ENCODE measurements at places on chromosomes 4 and X.

DNA sequence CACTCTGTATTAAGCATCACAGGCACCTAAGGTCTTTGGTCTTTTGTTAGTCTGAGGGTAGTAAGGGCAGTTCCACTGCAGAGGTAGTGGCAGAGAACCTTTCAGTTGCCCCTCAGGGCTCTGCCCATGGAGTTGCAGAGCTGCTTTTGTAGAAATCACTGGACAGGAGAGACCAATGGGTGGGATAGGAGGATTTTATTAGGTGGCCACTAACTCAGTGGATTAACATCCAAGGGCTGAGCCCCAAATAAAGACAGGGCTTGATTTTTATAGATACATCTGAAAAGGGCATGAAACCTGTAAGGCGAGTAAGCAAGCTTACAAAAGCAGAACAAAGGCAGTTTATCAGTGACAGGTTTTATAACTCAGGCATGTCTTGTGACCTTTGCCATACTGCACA, 1035.4 kb downstream of the SH3BGRL start:
- DNase-seq, result no peak

DNA sequence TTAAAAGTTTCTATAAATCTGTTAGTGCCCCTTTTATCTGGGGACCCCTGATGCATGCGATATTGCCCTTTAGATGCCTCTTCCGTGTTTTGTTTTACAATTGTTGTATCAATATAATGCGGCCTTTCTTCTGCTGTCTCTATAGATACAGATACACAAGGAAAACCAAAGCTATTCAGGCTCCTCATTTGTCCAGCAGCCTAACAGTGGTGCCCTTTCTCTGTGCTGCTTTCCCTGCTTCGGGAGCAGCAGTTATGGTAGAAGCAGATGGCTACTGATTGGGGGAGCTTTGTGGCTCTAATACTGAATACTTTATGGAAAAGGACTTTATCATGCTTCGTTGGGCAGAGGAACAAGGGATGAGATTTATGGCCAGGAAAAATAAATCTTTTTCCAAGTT, 10.6 kb upstream of the PRDM8 start:
- DNase-seq, result no peak

GRCh38 chr4:140408974-140409373, 18.5 kb downstream of the CLGN start:
- DNase-seq, result no peak

- no peak for DNase-seq
Observed at GRCh38 chr4:27003642-27004113, 143.0 kb downstream of the STIM2 start.

GRCh38 chr4:140367738-140368137, 5.7 kb upstream of the SCOC start:
- no peak for DNase-seq

GRCh38 chr4:177945268-177945667, 503.0 kb upstream of the AGA start:
- DNase-seq, result no peak

DNA sequence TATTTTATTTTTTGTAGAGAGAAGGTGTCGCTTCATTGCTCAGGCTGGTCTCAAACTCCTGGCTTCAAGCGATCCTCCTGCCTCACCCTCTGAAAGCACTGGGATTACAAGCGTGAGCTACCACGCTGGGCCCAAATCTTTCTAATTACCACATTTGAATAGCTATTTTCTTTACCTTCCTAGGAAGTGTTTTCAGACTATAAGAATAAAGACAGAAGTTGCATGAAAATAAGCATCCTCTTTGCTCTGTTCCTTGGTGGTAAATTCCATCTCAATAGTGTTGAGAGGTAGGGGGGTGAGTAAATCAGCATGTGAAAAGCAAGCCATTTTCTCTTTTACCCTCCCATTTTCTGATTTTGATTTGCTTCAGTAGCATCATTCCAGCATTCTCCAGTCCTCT, 122.4 kb downstream of the LARP7 start:
- no peak for DNase-seq

DNA sequence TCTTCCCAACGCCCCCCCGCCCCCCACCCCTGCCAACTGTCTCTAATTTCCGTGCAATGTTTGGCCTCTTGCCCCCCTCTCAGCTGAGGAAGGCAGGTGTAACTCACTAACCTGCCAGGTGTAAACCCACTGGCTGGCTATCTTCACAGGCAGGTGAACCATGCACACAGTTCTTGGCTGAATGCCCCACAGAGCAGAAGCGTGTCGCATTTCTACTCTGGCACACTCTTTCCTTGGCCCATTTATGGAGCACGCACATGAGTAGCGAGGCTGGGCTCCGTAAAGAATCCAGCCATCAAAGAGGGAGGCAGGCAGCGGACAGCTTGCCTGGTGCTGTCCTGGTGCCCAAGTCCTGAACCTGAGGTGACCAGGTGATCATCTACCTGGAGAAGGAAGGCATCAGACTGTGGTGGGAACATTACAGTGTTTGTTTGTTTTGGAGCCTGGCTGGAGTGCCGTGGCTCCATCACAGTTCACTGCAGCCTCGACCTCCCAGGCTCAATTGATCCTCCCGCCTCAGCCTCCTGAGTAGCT, 39.2 kb upstream of the CRMP1 start:
- DNase-seq, result no peak

DNA sequence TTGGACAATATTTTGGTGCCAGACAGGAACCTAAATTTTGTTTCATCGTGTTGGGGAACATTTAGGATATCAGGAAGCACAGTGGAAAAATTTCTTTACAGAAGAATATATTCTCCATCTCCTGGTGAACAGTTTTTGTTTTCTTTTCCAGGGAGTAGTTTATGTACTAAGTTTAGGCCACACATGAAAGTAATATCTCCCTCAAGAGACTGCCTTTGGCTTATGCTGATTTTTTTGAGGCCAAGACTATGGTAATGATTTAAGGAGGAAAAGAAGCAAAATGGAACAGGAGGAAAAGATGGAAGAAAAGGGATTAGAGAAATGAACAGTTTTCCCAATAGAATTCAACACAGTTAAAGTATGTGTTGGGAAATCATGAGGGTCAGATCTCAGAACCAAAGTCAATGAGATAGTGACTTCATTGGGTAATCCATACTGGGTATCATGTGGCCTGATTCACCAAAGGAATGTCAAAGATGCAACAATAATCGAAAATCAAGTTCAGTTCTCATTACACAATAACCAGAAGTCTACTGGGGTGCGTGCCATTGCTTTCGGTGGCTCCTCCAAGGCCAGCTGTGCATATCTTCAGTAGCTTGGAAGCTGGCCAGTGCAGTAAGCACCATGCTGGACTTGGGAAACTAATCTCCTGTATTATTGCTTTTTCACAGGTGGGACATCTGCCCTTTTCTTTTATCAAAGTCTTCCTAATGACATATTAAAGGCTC, 234.8 kb downstream of the COL25A1 start:
- DNase-seq, result no peak

- DNase-seq, result no peak
Observed at GRCh38 chr4:162461952-162462351, 298.2 kb upstream of the FSTL5 start.

GRCh38 chrX:64427787-64428186, 32.5 kb upstream of the MTMR8 start:
- no peak for DNase-seq

- DNase-seq, result no peak
Observed at GRCh38 chr4:160825644-160826338, 1338.0 kb downstream of the FSTL5 start.

DNA sequence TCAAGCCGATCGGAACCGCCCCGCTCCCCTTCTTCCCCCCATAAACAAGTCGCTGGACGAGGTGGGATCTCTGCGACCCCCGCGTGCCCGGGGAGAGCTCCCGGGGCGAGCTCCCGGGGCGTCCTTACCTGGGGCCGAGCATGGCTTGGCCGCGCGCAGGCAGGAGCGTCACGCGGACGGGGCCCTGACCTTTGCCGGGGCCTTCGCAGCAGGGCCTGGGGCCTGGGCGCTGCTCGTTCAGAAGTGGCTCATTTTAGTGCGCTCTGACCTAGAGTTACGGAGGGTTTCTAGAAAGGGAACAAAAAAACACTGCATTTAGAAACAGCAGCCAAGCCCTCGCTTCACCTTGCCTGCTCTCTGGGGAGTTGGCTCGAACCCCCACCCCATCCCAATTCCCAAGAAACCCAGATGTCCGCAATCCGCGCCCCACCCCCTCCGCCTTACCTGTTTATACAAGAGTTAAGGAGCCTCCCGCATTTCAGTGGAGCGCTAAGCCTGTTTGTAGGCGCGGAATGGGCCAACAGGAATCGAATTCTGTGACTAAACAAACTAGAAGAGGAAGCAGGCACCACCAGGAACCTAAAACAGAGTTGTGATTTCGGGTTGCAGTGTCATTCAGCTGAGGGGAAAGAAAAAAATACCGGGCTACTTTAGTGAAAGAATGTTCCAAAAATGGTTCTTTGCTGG, 814 bp upstream of the RBM47 start:
- DNase-seq, result no peak

- DNase-seq, result no peak
Observed at GRCh38 chr4:175407926-175408325, 404.1 kb downstream of the GPM6A start.

DNA sequence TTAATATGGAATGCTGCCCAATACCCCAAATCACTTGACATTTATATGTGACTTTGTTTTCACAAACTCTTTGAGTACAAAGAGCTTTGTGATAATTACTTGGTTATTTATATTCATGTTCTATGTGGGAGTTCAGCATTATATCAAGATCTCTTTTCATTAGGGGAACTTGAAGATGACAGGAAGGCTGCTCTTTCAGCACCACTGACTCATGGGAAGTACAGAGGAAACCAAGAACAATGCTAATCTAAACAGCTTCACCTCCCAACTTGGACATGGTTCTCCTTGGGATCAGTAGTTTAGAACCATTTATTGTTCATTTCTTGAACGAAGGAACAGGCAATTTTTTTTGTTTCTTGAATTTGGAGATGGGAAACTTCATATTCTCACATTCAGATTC, 184.0 kb upstream of the AFF2 start:
- no peak for DNase-seq

DNA sequence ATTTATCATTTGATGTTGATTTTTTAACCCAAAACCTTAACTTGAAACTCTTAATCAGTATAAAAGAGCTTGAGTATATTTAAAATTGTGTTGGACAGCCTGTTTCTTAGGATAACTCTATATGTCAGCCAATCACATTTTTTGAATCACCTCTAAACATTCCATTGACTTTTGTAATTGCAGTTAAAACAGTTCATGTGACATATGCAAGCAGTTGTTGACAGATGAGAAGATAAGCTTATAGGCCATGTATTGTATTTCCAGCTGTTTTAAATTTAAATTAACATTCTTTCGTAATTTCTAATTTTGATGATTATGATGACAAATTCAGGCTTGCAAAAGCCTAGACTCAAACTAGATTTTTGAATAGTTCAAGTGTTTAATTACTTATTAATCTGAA, 17.4 kb downstream of the VEGFC start:
- DNase-seq, result no peak

- DNase-seq, result no peak
Observed at GRCh38 chr4:11214281-11214680, 214.4 kb downstream of the HS3ST1 start.

GRCh38 chrX:11321986-11322385, 28.8 kb downstream of the AMELX start:
- no peak for DNase-seq

DNA sequence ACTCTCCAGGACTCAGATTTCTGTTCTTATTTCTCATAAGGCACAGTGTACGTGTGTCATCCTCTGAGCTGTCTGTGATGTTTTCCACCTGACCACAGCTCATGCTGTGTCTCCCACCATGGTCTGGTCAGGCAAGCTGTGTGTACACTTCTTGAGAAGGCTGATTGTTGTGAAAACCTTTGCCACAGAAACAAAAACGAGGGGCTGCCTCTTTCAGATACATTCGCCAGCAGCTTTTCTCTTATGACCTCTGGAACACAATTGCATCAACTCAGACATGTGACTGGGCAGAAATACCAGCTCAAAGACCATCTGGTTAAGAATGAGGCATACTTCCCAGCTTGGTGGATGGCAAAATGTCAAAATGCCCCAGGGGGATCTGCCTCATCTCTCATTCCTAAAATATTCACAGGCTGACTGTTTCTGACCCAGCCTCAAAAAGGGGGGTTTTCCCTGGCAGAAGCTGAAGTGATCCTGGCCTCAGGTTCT, 46.1 kb downstream of the PGRMC2 start:
- DNase-seq, result no peak

GRCh38 chr4:124631760-124632159, 80.8 kb downstream of the ANKRD50 start:
- no peak for DNase-seq

- no peak for DNase-seq
Observed at GRCh38 chr4:151489462-151490203, 80.7 kb downstream of the FHIP1A start.

- no peak for DNase-seq
Observed at GRCh38 chr4:141721174-141721573, 84.8 kb downstream of the IL15 start.

- DNase-seq, result no peak
Observed at GRCh38 chrX:68878977-68879645, 50.3 kb downstream of the EFNB1 start.

DNA sequence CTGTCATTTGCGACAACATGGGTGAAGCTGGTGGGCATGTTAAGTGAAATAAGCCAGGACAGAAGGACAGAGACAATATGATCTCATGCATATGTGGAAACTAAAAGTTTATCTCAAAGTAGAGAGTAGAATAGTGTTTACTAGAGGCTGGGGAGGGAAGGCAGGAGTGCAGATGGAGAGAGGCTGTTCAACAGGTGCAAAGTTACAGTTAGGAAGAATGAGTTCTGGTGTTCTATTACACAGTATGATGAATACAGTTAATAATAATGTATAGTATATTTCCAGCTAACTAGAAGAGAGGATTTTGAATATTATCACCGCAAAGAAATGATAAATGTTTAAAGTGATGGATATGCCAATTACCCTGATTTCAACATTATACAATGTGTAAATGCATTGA, 69.8 kb downstream of the FBXL5 start:
- DNase-seq, result no peak

- DNase-seq, result no peak
Observed at GRCh38 chrX:29531336-29531735, 684.0 kb upstream of the MAGEB2 start.

- DNase-seq, result no peak
Observed at GRCh38 chr4:108043526-108043925, 53.8 kb downstream of the HADH start.

DNA sequence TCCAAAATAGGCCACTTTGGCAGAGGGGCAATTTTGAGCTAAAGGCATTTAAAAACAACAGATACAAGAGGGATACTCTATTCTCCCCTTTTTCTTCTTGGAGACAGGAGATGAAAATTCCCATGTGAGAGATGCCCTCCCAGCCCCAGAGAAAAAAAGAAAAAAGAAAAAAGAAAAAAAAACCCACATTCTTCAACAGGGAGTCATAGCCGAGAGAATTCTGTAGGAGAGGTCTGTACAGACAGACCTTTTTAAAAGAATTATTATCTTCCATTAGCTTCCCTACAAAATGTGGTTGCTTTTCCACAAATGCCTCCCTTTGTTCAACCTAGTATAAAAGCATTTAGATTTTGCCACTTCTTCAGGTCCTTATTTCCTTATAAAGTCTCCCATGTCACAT, 89.9 kb downstream of the SPCS3 start:
- no peak for DNase-seq

DNA sequence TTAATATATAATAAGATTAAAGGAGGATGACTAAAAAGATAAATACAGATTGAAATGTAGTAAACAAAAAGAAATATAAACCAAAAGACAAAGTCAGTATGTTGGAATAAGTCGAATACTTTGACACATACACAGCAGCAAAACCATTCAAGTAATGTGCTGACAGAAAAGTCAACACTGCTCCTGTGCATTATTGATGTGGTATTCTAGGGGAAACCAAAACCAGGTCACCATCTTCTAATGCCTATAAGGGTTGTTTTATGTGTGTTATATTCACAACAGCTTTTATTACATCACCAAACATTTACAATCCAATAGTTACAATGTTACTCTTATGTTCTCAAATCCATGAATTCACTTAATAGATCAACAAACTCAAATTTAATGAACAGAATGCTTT, 111.8 kb upstream of the DKK2 start:
- no peak for DNase-seq
